ENCODE measurements at places on chromosomes 7 and 10.

GRCh38 chr10:34292675-34293074 lies 522.4 kb downstream of the PARD3 start:
- DNase-seq, result no peak

DNA sequence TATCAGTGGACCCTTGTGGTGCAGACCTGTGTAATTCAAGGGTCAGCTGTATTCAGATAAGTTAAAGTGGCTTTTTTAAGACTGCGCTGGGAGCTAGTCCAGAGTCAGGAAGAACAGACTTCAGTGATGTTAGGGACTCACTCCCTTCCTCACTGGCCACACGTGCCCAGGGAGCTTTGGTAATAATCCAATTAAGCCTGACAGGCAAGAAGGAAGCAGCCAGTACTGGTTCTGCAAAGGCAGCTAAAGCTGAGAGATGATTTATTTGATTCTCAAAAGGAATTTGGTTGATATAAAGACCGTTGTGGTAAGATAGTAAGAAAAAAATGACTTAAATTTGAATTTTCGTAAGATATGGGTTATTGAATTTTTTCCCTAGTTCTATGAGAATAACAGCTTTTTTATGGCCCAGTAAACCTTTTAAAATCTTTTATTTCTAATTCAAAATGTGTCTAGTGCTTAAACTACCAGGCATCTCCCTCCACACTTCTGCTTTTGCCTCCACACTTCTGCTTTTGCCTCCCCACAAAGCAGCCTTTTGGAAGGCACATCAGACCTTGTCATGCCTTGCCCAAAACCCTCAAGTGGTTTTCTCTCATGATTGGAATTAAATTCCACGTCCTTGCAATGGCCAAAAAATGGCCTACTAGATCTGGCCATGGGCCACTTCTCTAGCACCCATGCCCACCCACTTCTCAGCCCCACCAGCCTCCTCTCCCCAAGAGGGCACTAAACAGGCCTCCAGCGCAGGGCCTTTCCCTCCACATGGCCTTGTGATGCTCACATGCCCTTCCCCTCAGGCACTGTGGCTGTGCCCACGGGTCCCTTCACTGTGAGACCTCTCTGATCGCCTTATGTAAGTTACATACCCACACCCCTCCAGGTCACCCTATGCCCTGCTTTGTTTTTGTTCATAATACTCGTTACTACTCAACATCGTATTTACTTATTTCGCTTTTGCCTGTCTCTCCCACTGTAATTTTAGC lies 92.5 kb downstream of the POU6F2 start:
- DNase-seq, result no peak

- DNase-seq, result no peak
Measured at GRCh38 chr10:78875331-78875877, 193.4 kb upstream of the ZMIZ1 start.

- DNase-seq, result no peak
Measured at GRCh38 chr10:20879136-20879535, 18.0 kb downstream of the NEBL start.

DNA sequence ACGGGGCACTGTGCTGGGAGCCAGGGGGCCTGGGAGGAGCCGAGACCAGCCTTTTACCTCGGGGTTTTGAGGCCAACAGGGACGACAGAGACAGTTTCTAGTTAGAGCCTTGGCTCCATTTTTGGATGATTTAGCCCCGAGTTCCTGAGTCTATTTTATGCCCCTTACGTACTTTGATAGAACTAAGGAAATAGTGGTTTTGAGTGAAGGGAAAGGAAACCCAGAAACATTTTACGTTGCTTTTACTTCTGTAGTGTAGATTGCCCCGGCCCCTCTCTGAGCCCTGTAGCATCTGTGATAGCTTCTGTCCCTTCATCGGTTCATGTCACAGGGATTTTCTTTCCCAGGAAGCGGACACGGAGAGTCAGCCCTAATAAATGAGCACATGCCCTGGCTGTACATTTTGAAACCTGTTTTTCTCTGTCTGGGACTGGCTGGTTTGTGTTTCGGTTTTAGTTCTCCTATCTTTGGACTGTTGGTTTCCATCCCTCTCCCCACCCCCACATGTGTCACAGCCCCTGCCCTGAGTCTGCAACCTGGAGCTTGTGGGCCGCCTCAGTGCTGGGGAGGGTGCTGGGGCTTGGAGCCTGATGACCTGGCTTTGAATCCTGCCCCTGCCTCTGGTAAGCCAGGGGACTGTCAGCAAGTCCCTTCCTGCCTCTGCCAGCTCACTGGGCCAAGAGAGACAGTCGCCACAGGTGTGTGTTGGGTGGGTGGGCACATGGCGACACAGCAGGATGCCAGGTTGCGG lies 6.9 kb upstream of the ORAI2 start:
- peak; percentile 73 for DNase-seq

- no peak for DNase-seq
Measured at GRCh38 chr10:112792487-112793201, 157.4 kb upstream of the TCF7L2 start.

- no peak for DNase-seq
Measured at GRCh38 chr7:30232391-30232790, 52.0 kb upstream of the ZNRF2 start.

DNA sequence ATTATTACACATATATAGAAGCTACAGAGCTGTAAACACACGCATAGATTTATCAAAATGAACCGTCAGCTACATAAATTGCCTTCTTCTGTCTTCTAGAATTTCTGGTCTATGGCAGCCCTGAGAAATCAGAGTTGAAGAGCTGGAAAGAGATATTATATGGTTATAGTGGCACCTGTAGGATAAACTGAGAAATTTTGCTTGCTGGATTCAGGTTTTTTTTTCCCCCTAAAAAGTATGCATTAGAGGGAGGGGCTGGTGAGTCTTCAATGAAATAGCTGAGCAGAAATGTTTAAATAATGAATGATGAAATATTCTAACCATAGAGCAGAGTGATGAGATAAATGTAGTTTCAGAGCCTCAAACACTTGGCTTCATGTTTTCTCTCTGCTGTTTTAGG lies 78.0 kb upstream of the DYNC1I1 start:
- DNase-seq, result no peak

GRCh38 chr7:22156205-22156604 lies 200.7 kb downstream of the RAPGEF5 start:
- DNase-seq, result no peak

DNA sequence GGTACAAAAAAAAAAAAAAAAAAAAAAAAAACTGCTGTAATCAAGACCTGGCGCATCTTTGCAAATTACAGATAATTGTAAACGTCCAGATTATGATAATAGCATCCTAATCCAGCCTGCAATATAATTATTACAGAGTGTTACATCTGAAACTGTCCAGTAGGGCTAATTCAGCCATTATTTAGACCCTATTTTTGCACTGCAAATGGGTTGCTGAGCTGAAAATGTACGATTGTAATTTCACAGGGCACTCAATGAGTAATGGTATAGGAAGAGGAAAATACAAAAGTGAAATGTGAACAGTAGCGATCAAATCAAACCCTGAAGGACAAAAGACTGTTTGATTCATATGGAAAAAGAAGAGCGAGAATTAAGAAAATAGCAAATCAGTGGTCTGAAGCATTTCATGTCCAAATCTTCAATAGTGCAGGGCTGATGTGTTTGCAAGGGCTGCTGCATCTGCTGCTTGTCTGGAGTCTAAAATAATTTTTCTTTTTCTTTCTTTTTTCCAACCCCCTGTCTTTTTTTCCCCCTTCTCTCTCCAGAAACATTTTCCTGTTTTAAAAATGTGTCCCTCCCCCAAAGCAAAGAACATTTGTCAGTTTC lies 8.9 kb downstream of the DLX6 start:
- no peak for DNase-seq

DNA sequence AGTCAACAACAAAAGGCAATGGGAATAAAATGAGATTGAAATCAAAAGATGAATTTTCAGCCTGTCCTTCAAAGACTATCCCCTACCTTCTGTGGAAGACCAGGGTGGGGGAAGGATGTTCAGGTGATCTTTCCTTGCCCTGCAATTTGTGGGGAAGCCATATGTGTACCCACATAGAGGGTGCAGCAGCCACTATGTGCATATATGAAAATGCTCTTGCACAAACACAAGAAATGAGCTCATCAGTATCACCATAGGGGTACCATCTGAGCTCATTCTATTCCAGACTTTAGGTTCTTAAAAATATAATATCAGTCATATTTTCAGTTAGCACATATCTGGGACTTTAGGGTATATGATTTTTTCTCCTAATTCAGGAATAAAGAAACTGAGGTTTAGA lies 17.7 kb downstream of the GIMAP5 start:
- no peak for DNase-seq

DNA sequence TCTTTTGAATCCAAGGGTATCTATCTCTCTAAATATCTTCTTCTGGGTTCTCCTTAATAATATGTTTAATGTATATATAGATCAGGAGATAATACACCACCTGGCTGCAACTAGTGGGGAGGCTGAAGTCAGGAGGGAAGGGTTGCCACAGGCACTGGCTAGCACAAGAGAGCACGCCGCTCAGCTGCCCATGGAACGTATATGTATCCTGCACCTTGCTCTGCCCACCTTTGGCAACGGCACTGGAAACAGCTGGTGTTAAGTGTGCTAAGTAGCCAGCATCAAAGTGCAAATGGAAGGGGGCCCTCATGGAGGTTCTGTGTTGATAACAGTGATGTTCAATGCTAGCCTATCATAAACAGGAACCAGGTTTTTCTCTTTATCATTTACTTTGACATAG lies 49.8 kb upstream of the FAM133B start:
- no peak for DNase-seq

Data from stimulated activated CD4-positive, alpha-beta T cell treated with anti-CD3 and anti-CD28 coated beads, Interleukin-15, amount 100 ng/mL, for 48 hours (primary cell).